Left ventricle myocardium inferior (tissue), 1 donor: ENCODE measurements at places on chromosomes 3 and 15. TPM values are rescaled to one million over a fixed set of nuclear protein-coding genes. Genes with fewer than 3 reads are reported as not detected.
A peak's percentile ranks its signal among the peaks of the same experiment; 100 is the strongest.

GRCh38 chr15:70081612-70082011 lies 16.1 kb downstream of the TLE3 start:
- H3K27ac ChIP-seq: no peak overlapping the region
- DNase-seq: no peak
- H3K27me3 ChIP-seq: peaks cover 52% of the 10 kb centered on the region
- no peak overlapping the region for H3K4me3 ChIP-seq

- peak overlapping the region; percentile 25 for H3K27ac ChIP-seq
- no peaks in the 10 kb centered on the region for H3K36me3 ChIP-seq
- no peak overlapping the region for H3K4me3 ChIP-seq
- H3K27me3 ChIP-seq: no peaks in the 10 kb centered on the region
These were observed 21.5 kb downstream of the PTPRG start for GRCh38 chr3:61582846-61583245.

GRCh38 chr15:65362491-65362890 lies 15.3 kb downstream of the IGDCC3 start:
- no peak overlapping the region for H3K27ac ChIP-seq
- H3K27me3 ChIP-seq: peaks cover 53% of the 10 kb centered on the region
- no peaks in the 10 kb centered on the region for H3K4me1 ChIP-seq
- H3K4me3 ChIP-seq: no peak overlapping the region
- DNase-seq: no peak

DNA sequence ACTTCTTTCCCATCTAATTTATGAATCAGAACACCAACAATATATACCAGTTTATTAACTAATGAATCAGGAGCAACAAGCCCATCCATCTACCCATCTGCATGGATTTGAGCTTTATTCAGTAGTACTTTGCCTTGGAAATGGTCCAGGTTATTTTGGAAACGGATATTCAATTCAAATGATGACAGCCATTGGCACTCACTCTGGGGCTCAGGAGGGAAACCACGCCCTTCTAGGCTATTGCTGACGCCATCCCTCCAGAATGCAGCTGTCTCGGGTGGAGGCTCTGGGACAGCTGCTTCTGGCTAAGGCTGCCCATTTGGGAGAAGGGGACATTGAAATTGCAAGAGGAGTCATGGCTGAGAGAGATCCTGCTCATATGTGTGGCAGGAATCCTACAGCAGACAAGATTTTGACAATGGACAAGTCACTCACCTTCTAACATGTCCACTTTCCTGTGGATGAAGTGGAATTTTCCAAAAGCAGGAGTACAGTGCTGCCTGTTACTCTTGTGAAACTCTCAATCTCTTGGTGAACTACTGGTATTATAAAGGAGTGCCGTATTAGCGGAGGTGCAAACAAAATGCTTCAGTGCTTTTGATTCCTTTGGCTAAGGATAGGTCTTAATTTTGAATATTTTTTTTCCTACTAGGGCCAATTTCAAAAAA lies 29.3 kb upstream of the TRAK1 start:
- DNase-seq: peak; percentile 85
- H3K27ac ChIP-seq: peak overlapping the region; percentile 94
- no peaks in the 10 kb centered on the region for H3K27me3 ChIP-seq
- peaks cover 97% of the 10 kb centered on the region for H3K4me1 ChIP-seq

DNA sequence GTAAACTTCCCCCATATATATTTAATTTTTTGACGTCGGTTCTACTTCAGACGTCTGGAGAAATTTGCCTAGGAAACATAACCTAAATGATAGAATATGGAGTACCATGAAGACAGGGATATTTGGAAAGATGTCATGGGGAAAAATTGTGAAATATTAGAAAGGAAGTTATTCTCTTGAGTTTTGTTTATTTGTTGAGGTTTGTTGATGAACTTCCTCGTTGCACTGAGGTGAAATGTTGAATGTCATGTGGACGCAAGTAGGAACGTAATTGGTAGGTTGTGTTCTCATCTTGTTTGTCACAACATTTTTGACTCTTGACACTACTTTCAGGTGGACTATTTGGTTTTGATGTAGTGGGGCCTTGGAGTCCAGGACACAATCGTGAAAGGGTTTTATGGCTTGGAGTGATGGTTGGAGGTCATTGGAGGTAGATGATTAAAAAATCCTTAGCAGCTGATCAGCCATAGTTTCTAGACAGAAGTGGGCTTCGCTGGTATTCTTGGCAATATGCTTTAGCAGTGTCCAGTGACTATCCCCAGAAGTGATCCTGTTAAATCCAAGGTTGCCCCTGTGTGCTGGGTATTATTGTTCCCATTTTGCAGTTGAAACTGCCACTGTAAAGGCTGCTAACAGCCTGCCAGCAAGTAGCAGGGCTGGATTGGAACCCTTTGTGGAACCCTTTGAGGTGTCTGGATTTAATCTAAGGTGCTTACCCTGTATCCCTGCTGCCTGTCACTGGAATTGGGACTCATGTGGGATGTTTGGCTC lies 1.5 kb downstream of the ABHD5 start:
- H3K4me3 ChIP-seq: peak overlapping the region; percentile 93
- H3K27ac ChIP-seq: no peak overlapping the region
- no peak for DNase-seq
- H3K36me3 ChIP-seq: no peaks in the 10 kb centered on the region
- H3K27me3 ChIP-seq: no peaks in the 10 kb centered on the region

DNA sequence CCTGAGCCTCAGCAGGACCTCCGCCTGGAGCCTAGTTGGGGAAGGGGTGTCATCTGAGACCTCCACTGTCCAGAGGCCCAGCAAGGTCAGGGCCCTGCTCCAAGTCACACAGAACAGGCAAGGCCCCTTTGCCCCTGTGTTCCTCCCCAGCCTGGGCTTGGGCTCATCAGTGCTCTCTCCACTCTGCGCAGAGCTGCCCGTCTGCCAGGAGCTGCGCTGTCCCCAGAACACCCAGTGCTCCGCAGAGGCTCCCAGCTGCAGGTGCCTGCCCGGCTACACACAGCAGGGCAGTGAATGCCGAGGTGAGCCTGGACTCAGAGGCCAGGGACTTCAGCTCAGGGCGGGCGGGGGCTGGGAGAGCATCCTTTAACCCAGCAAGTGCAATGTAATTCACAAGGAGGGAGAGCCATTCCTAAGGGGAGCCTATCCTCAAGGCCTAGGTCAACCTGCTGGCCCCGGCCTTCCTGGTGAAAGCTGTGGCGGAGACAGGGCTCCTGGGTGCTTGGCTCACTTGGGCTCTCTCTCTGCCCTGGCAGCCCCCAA lies 7.7 kb downstream of the STAB1 start:
- H3K4me3 ChIP-seq: no peak overlapping the region
- peaks cover 4% of the 10 kb centered on the region for H3K36me3 ChIP-seq
- H3K27me3 ChIP-seq: no peaks in the 10 kb centered on the region

DNA sequence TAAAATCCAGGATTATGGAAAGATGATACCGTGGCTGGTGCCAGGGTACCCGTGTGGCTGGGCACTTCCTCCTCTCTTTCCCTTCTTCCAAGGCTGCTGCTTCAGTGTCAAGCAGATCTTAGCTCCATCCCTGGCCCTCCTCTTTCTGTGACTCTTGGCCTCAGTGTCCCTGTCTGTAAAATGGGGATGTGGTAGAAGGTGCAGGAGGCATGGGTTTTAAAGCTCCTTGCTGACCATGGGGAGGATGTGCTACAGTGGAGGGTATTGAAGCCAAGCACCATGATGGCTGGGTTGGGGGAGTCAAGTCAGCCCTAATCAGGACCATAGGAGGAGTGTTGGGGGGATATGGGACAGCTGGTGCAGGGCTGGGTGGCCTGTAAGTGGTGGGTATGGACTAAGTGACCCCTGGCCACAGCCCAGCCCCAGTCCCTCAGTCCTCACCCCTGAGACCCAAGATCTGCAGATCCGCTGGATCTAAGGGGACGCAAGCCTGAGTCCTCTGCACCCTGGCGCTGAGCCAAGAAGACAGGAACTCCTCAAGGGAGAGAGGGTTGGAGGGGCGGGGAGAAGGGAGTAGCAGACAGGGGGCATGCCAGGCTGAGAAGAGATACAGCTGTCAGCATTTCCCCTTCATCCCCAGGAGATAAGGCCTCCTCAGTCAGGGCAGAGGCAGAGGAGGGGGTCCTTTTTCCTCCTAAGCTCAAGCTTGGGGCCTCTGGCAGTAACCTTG lies 12.0 kb downstream of the PTH1R start:
- H3K4me1 ChIP-seq: peaks cover 48% of the 10 kb centered on the region
- peak overlapping the region; percentile 32 for H3K27ac ChIP-seq
- no peaks in the 10 kb centered on the region for H3K36me3 ChIP-seq

DNA sequence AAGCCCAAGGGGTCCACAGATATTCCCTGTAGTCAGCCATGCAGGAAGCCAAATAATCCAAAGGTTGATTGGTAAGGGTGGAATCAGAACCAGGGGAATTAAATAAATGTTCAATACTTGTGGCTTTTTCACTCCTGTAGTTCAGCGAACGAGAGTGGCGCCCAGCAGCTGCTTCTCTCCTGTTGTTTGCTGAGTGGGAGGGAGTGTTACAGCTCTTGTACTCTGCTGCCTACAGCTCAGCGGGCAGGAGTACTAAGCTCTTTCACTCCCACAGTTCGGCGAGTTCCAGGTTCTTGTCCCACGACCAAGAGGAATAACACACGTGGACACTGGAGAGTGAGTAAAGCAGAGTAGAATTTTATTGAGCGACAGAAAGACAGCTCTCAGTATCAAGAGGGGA lies 105.9 kb downstream of the MOBP start:
- no peak overlapping the region for H3K27ac ChIP-seq
- H3K4me1 ChIP-seq: peaks cover 13% of the 10 kb centered on the region
- DNase-seq: no peak
- no peak overlapping the region for H3K4me3 ChIP-seq

- H3K27ac ChIP-seq: peak overlapping the region; percentile 43
- H3K27me3 ChIP-seq: no peaks in the 10 kb centered on the region
- DNase-seq: no peak
- no peaks in the 10 kb centered on the region for H3K36me3 ChIP-seq
- H3K4me1 ChIP-seq: peaks cover 32% of the 10 kb centered on the region
These were observed 7.3 kb upstream of the EHD4 start for GRCh38 chr15:41979493-41980266.

- DNase-seq: no peak
- no peaks in the 10 kb centered on the region for H3K4me1 ChIP-seq
- no peaks in the 10 kb centered on the region for H3K27me3 ChIP-seq
- H3K4me3 ChIP-seq: no peak overlapping the region
These were observed 68.0 kb upstream of the STAC start for GRCh38 chr3:36312351-36312750.

DNA sequence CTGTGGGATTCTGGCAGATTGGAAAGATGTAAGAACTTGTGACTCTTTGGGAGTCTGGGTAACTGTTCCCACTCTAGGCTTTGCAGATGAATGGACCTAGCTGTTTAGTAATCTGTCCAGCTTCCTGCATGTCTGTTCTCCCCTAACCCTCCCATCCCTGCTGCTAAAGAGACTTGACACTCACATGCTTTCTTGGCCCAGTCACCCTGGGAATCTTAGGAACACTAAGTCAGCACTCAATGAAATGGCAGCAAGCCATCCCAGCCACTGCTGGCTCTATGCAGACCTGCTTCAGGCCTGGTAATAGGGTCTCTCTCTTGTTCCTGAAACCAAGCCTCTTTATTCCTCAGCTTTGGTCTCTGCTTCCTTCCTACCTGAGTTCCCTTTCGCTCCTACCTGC lies 63.7 kb upstream of the THSD4 start:
- H3K27ac ChIP-seq: no peak overlapping the region
- peaks cover 21% of the 10 kb centered on the region for H3K4me1 ChIP-seq
- H3K4me3 ChIP-seq: no peak overlapping the region

DNA sequence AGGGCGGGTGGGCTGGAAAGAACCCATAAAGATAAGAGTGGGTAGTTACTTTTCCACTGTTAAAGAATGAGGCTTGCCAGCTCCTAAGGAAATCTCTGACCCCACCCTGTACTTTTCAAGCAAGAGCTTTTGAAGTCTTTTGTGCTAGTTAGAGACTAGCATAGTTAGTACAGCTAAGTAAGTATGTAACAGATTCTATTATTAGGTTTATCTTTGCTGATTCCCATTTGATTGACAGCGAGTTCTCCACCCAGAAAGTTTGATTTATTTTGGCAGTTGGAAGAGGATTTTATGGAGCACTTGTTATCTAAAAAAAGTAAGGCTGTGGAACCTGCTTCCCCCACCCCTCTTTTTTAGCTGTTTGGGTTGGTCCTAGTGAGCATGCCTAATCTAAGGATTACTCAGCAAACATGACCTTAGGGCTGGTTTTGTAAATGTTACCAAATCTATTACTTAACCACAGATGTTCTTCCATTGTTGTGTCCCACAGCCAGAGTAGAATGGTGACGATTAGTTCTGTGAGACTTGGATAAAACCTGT lies 57.6 kb downstream of the FNDC3B start:
- peak overlapping the region; percentile 67 for H3K27ac ChIP-seq
- H3K4me1 ChIP-seq: peaks cover 83% of the 10 kb centered on the region
- no peaks in the 10 kb centered on the region for H3K27me3 ChIP-seq
- no peak for DNase-seq

- peaks cover 14% of the 10 kb centered on the region for H3K36me3 ChIP-seq
- H3K27me3 ChIP-seq: peaks cover 7% of the 10 kb centered on the region
- DNase-seq: peak; percentile 98
- H3K4me3 ChIP-seq: peak overlapping the region; percentile 87
- peaks cover 73% of the 10 kb centered on the region for H3K4me1 ChIP-seq
- peak overlapping the region; percentile 97 for H3K27ac ChIP-seq
These were observed 1.3 kb downstream of the KLF15 start for GRCh38 chr3:126355777-126356372.

DNA sequence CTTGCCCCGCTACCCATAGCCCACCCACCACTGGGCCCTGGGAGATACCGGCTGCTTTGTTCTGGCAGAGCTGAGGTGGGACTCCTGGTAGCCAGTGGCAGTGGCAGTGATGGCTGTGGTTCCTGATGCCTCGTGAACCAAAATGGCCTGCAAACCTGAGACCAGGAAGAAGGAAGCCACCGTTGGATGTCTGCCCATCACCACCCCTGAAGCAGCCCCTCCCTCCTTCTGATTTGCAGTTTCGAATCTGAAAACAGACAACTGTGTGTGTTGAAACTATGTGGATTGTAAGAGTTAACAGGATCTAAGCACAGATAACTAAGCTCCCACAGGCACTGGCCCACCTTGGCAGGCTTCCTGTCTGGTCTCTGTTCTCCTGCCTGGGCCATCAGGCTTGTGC lies 66.6 kb downstream of the NUP210 start:
- H3K4me1 ChIP-seq: no peaks in the 10 kb centered on the region
- no peak for DNase-seq
- H3K27me3 ChIP-seq: no peaks in the 10 kb centered on the region
- H3K4me3 ChIP-seq: no peak overlapping the region

DNA sequence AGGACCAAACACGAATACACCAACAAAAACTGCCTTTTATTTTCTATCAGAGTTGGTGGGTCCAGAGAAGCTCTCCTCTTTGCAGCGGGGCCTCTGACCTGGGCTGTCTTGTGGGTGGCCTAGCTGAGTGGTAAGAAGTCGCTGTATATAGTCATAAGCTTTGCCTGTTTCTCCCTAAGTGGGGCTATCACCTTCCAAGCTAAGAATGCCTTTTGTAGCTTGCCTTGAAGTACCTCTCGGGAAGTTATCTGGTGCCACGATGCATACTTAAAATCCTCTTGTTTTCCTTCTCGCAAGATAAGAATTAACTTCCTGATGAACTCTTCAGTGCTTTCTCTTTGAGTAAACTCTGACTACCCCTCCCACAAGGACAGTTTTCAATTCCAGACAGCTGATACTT lies 178.8 kb downstream of the SYNPR start:
- no peak overlapping the region for H3K27ac ChIP-seq
- no peaks in the 10 kb centered on the region for H3K36me3 ChIP-seq
- no peaks in the 10 kb centered on the region for H3K4me1 ChIP-seq
- no peak overlapping the region for H3K4me3 ChIP-seq
- H3K27me3 ChIP-seq: peaks cover 18% of the 10 kb centered on the region
- DNase-seq: no peak

Gene SEMA6D
- total RNA-seq: 12.4 TPM

Gene SPSB4
- 11.2 TPM for total RNA-seq

Gene CLDN16
- not detected for total RNA-seq
